ENCODE measurements at places on chromosomes 16 and 17. TPM values are rescaled to one million over a fixed set of nuclear protein-coding genes. Genes with fewer than 3 reads are reported as not detected.

GRCh38 chr17:38464723-38465390, 36.6 kb downstream of the ARHGAP23 start:
- DNase-seq: no peak

GRCh38 chr17:76236603-76237002, 3.7 kb downstream of the RNF157 start:
- DNase-seq: no peak

- DNase-seq: no peak
Observed at GRCh38 chr16:54244061-54244886, 42.3 kb downstream of the IRX3 start.

DNA sequence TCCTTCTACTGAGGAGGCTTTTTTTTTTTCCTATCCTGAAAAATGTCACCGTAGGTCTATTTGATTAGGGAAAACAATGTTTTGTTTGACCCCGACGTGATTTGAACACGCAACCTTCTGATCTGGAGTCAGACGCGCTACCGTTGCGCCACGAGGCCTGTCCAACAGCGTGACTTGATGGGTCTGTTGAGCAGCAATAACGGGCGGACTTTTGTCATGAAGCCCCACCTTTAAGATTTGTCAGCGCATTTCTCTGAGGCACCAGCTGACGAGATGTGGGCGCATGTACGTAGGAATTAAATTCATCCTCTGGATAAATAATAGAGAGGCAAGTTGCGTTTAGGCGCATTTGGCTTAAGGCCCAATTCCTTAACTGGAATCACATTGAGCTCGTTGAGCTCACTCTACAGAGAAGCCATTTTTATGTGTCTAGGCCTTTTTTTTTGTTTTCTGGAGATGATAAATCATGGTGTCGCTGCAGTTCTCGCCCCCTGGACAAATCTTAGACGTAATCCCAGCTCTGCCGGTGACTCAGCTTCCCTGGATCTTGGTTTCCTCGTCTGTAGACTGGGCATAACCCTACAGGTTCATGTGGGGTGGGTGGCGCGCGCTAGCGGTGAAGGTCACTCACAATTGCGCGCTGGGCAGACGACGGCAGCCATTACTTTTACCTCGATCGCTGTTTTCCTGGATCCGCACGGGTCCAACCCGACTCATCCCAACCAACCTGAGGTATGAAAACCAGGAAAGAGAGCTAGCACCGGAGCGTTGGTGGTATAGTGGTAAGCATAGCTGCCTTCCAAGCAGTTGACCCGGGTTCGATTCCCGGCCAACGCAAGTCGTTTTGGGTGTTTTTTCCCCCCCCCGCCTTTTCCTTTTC, 10.6 kb upstream of the AURKB start:
- peak; percentile 92 for DNase-seq

DNA sequence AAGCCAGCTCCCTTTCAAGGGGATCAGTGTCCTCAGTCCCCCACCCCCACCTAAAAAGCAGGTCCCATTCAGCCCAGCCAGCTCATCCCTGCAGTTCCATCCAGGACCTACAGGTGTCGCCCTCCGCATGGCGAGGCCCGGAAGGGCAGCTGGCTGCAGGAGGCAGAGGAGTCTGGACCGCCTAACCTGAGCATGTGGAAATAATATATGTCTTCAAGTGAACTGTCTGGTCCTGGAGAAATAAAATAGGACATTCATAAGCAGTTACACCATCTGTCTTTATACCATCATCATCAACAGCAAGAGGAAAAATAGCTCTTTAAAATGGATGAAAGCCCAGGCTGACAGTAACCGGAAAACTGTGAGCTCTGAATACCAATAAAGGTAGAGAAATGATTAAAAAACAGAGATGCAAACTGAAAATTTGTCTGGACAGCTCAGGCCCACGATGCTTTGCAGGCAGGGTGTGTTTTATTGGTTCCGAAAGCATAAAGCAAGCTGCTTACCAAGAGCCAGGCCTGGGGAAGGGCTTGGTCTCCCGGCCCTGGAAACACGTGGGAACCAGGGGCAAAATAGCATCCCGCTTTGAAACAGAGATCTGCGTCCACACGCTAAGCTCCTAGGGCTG, 215.2 kb downstream of the ZFHX3 start:
- DNase-seq: peak; percentile 85

- peak; percentile 62 for DNase-seq
Observed at GRCh38 chr16:27154705-27155521, 48.4 kb upstream of the KDM8 start.

- no peak for DNase-seq
Observed at GRCh38 chr16:67734731-67735201, 15.7 kb upstream of the GFOD2 start.

The CACNG1 gene
- not detected for total RNA-seq

The SLC2A4 gene
- total RNA-seq: 36.3 TPM

The FOXL1 gene
- 2.0 TPM for total RNA-seq

The KCNJ12 gene
- total RNA-seq: 13.4 TPM

Measured in cardiac muscle cell (in vitro differentiated cells and primary cell).